GM04504 (cell line): ENCODE measurements at places on chromosomes 11 and 22.
A peak's percentile ranks its signal among the peaks of the same experiment; 100 is the strongest.

- no peak for DNase-seq
These were observed 6.5 kb upstream of the MIAT start for GRCh38 chr22:26650722-26651421.

GRCh38 chr11:131790586-131790985, 420.2 kb downstream of the NTM start:
- DNase-seq, result no peak

DNA sequence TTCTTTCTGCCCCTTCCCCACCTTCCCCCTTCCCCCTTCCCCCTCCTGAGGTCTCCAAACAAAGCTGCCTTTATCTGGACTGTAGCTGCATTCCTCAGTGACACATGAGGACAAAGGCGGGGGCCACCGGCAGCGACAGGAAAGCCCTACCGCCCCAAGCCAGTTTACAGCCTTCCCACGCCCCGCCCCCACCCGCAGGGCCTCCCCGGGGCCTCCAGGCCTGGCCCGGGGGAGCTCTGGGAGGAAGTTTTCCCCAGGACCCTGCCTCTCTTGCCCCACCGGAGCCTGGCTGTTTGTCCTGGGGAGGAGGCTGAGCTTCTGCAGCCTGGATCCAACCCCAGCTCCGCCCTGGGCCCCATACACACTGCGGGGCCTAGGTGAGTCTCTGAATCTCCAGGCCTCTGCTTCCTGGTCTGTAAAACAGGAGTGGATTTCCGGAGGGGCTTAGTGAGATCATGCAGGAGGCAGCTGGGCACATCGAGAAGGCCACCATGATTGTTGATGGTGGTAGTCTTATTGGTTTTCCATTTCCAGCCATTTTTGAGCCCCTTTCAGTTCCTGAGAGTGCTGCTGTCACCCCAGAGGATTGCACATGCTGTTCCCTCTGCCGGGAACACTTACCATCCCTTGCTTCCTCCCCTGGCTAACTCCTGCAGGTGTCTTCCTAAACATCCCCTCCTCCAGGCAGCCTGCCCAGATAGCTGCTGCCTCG, 130.7 kb downstream of the MN1 start:
- DNase-seq, result no peak

DNA sequence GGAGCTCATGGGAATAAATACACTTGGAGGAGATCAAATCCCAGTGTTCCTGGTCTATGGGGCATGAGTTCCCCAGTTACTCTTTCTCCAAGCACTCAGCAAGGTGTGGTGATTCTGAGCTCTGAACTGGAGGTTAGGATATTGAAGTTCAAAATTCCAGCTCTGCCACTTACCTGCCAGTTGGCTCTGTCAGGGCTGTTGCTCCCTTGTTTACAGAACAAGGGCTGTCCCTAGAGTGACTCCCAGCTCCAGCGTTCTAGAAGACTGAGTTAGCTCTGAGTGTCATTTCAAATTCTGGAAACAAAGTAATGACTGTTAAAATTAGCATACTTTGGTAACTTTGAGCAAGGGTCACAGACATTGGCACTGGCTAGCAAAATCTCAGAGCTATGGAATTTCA, 69.7 kb upstream of the ZBED5 start:
- DNase-seq, result no peak

- no peak for DNase-seq
These were observed 10.8 kb downstream of the GNB1L start for GRCh38 chr22:19843857-19844376.

GRCh38 chr11:74091549-74091948, 79.3 kb downstream of the C2CD3 start:
- no peak for DNase-seq

DNA sequence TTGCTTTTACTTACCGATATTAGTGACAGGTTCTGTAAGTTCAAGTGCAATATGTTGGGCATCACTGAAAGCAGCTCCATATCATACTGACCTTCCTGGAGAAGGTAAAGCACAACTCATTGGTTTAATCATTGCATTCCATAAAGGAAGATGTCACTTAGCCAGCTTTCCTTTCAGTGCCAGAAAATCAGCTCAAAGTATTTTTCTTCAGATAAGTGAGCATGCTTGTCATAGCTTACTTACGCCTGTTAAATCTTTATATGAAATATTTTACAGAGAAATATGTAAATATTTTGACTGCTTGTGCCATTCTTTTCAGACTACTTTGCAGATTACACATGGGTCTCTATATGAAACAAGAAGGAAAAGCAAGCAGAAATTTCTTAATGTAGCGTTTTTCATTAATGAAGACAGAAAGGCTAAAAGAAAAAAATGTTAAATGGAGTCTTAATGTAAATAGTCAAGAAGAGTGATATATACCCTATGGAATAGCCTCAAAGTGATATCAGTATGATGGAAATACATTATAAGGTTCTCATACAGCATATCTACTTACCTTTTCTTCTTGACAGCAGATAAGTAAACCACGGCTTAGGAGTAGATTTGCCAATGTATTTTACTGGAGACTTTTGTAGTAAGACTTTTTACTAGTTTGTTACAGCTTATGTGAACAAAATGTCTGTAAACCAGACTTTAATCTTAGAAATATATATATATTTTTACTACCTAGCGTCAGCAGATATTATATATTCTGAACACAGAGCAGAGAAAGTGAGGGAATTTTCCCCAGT, 649.7 kb downstream of the METTL15 start:
- no peak for DNase-seq

DNA sequence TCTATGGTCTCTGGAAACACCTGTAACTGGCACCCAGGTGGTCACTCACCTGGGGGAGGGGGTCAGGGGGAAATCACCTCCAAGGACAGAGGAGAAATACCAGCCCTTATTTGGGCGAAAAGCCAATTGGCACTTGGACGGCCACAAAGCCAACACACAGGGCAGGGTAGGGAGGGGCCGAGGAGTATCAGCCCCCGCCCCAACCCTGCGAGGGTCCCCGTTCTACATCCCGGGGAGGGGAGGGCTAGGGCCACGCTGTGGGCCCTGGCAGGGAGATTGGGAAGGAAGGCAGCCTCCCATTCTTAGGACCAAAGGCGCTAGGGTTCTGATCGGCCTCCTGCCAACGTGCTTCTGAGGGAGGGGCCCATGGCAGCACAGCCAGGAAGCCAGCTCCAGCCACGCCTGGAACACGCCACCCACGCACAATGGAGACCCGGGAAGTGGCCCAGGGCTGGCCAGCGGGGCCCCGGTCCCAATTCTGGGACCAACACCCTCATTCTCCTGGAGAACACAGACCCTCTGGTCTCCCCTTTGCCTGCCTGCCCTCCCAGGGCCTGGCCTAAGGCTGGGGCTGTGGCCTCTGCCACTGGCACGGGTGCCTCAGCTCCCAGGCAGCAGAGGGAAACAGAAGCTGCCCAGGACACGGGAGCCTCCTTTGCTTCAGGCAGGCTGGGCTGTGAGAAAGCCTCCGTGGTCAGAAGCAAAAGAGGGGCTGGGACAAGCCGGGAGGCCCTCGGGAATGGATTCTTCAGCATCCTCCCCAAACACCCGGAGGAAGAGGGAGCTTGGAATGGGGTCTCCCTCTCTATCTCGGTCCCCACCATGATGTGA, 7.4 kb downstream of the CBX6 start:
- DNase-seq, result no peak

- no peak for DNase-seq
These were observed 20.8 kb downstream of the IL10RA start for GRCh38 chr11:118007040-118007439.

- peak; percentile 24 for DNase-seq
These were observed 360.8 kb upstream of the PITPNB start for GRCh38 chr22:28279888-28280287.

GRCh38 chr22:50136581-50137015, 33.9 kb upstream of the PANX2 start:
- DNase-seq, result no peak

DNA sequence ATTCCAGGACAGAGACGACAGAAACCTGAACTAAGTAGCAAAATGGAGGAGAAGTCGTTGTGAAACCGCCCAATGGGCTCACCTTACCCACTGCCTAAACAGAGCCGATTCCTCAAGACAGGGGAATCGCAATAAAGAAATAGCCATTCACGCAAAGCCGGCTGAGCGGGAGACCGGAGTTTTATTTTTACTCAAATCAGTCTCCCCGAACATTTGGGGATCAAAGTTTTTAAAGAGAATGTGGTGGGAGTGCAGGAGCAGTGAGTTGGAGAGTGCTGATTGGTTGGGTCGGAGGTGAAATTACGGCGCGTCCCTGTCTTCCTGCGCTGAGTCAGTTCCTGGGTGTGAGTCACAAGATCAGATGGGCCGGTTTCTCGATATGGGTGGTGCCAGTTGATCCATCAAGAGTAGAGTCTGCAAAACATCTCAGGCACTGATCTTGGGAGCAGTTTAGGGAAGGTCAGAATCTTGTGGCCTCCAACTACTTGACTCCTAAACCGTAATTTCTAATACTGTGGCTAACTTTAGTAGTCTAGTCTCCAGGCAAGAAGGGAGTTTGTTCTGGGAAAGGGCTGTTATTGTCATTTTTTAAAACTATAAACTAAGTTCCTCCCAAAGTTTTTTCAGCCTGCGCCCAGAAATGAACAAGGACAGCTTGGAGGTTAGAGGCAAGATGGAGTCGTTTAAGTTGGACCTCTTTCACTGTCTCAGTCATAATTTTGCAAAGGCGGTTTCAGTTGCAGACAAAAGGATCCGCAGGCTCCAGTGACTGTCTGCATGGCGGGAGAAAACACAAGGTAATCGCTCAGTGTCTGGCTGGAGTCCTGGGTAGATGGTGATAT, 34.1 kb downstream of the OR4D9 start:
- no peak for DNase-seq

GRCh38 chr11:132604431-132604830, 927.9 kb downstream of the OPCML start:
- peak; percentile 52 for DNase-seq

GRCh38 chr22:44580176-44581095, 82.4 kb upstream of the RTL6 start:
- no peak for DNase-seq

DNA sequence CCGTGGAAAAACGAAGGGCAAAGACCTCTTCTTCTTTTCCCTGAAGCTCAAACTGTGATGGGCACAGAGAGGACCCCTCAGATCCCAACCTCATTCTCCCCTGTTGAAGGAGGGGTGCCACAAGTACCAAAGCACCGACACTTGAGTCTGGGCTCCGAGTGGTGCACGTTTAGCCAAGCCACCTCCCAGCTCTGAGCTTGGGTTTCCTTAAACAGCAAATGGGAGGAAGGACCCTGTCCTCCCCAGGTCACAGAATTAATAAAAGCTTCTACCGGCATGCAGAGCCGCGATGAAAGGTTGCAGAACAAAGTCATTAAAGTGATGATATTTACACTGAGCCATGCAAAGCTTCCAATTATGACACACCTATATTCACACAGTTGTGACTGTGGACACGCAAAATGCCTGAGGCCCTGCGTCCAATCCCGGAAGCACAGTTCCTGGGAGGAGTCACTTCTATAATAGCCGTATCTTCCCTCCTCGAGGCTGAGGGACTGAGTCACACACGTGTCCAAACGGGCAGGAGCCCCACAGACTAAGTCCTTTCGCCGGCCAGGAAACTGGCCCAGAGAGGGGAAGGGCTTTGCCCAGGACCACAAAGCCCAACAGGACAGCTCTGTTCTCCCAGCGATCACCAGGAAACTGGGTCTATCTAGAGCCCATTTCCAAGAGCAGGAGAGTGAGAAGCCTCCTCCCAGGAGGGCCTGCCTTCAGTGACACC, 922 bp upstream of the CSNK1E start:
- peak; percentile 92 for DNase-seq

GRCh38 chr11:19419808-19420207, 179.1 kb upstream of the E2F8 start:
- DNase-seq, result no peak

GRCh38 chr11:116199182-116199581, 573.6 kb downstream of the BUD13 start:
- DNase-seq, result no peak

DNA sequence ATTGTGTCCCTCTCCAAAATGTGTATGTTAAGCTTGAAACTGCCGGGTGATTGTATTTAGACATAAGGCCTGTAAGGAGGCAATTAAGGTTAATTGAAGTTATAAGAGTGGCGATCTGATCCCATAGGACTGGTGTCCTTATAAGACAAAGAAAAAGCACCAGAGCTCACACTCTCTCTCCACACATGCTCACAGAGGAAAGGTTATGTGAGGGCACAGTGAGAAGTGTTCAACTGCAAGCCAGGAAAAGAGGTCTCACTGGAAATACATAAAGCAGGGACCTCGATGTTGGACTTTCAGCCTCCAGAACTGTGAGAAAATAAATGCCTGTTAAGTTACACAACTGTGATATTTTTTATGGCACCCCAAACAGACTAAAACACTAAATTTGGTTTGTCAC, 1233.8 kb upstream of the CNTN5 start:
- no peak for DNase-seq

- no peak for DNase-seq
These were observed 95.1 kb downstream of the CCDC81 start for GRCh38 chr11:86469491-86470388.
